ENCODE measurements at places on chromosomes 5 and 9.

DNA sequence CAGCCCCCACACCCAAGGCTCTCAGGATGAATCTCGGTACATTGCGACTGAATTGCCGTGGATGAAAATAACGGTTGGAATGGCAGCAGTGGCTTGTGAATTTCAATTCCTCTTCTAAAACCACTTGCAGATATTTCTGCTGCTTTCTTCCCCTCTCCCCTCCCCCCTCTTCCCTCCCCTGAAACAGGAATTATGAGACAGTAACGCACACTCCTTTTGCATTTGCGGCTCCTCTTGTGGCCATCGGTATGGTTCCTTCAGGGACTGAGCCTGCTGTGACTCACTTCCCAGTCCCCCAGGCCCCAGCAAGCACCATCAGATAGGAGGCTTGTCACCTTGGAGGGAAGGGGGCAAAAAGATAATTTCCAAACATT lies 9.7 kb downstream of the DCANP1 start:
- no peak for DNase-seq

GRCh38 chr5:72938206-72938605 lies 17.6 kb upstream of the FCHO2 start:
- DNase-seq: no peak

- no peak for DNase-seq
Measured at GRCh38 chr5:41852293-41852692, 17.9 kb downstream of the OXCT1 start.

- no peak for DNase-seq
Measured at GRCh38 chr9:89781838-89782540, 177.2 kb downstream of the GADD45G start.

GRCh38 chr9:76581731-76582130 lies 122.7 kb downstream of the GCNT1 start:
- DNase-seq: no peak

DNA sequence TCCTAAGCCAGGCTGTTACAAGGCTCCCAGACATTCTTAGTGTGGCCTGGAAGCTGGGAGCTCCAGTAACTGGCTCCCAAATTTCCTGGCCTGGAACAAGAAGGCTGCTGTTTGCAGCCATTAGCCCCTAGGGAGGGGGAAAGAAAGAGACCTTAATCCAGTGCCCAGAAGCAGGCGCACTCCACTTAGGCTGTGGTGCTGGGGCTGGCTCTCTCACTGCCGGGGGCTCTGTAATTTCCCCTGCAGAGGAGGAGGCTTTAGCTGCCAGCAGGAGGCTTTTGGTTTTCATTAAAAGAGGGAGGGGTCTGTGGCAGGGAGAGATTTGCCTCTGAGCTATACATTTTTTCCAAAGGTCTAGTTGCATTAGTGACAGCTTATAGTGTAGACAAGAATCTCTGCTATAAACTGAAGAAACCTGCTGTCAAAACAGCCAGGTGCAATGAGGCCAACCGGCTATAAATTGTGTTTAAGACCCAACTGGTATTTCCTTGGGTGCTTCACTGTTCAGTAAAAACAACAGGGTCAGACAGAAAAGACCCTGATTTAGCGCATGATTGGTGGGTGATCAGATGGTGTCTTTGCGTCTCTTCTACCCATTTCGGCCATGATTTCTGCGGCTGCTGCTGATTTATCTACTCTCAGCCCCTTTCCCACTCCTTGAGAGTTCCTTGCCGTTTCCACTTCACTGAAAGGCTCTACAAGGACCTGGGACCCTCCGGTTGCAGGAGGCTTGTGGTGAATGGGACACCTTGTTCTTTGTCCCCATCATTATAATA lies 254.6 kb downstream of the AOPEP start:
- no peak for DNase-seq

- no peak for DNase-seq
Measured at GRCh38 chr9:104386013-104386412, 118.0 kb upstream of the OR13F1 start.

GRCh38 chr5:54215233-54215736 lies 95.1 kb downstream of the ARL15 start:
- no peak for DNase-seq

- DNase-seq: no peak
Measured at GRCh38 chr9:6428940-6429889, 16.2 kb downstream of the UHRF2 start.

DNA sequence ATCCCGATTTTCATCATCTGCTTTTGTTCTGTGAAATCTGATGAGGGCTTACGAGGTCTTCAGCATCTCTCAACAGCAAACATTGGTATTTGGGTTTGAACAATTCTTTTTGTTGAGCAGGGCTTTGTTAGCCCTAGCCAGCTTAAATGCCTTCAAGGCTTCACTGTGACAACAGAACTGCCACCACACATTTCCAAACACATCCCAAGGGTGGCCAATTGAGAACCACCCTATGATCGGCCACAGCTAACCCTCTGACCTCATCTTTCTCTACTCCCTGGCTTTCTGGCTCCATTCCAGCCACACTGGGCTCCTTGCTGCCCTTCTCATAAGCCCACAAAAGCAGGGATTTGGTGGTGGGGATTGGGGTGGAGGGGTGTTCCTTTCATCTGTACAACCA lies 17.6 kb downstream of the MTX3 start:
- DNase-seq: no peak

- DNase-seq: no peak
Measured at GRCh38 chr9:116985596-116985995, 298.5 kb downstream of the TRIM32 start.

DNA sequence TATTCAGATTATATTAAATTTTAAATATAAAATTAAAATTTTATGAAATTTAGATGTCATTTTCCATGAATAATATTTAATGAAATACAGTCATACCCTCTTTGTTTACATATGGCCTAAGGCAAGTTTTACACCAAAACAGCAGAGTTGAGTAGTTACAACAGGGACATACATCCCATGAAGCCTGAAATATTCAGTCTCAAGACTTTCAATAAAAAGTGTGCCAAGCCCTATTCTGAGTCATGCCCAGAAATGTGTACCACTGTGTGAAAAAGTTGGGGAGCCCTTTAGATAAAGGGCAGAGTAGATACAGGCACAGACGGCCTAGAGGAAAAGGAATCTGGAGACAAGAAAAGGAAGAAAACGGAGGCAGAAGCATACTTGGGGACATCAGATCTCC lies 261.3 kb downstream of the SGCD start:
- DNase-seq: no peak
